ENCODE measurements at places on chromosomes 4 and X.

DNA sequence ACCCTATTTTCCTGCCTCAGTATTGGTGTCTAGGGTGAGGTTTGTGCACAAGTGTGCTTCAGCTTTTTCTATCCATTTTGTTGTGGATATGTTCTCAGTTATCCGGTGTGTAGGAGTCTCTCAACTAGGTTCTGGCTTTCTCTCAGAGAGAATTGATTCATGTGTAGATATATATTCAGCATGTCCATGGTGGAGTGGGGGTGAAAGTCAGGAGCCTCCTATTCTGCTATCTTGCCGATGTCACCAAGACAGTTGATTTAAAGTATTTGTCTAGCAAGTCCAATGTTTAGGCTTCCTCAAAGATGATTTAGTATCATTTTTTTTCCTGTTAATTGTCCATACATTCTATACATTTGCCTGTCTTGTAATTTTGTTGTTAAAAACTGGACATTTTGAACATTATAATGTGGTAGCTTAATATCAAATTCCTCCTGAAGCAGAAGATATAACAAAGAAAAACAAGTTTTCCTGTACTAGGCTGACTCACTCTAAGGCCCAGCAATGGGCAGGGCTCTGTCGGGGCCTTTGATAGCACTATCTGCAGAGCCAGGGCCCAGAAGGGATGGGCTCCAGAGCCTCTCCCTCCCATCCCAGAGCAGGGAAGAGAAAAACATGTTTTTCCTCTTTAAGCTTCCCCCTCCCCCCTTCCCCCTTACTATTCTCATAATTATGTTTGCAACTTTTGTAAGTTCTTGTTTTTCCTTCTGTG, 37.6 kb downstream of the GLUD2 start:
- no peak for DNase-seq

GRCh38 chrX:32153585-32153984, 1057.8 kb downstream of the DMD start:
- DNase-seq = no peak

- DNase-seq = no peak
Measured at GRCh38 chrX:9659571-9660195, 106.0 kb downstream of the GPR143 start.

DNA sequence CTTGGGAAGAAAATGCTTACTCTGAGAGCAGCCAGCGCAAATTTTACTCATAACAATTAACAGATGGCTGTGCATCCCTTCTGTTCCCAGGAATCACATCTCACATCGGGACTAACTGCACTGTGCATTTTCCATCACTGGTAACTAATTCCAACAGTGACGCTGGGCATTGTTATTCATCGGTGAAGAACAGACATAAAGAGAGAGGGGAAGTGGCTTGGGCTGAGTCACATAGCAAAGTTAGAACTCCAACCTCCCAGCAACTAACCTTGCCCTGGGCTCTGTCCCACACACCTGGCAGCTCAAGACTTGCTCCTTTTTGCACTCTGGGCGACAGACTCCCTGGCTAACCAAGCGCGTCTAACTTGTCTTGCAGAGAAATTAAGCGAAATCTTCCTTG, 6.4 kb upstream of the LONRF3 start:
- no peak for DNase-seq

DNA sequence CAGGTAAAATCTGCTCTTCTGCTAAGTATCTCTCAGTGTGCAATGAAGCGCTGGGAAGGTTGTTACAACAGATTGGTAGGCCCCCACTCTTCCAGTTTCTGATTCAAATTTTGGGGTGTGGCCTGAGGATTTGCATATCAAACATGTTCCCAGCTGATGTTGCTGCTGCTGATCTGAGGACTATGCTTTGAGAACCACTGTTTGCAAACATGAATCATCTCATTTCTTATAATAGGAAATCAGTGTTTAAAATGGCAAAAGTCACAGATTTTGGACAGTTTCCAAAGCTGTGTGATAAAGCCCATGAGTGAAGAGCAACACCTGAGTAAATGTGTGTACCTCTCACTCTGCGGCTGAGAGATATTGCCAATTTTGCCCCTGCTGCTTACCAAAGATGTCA, 36.2 kb upstream of the NDNF start:
- no peak for DNase-seq

DNA sequence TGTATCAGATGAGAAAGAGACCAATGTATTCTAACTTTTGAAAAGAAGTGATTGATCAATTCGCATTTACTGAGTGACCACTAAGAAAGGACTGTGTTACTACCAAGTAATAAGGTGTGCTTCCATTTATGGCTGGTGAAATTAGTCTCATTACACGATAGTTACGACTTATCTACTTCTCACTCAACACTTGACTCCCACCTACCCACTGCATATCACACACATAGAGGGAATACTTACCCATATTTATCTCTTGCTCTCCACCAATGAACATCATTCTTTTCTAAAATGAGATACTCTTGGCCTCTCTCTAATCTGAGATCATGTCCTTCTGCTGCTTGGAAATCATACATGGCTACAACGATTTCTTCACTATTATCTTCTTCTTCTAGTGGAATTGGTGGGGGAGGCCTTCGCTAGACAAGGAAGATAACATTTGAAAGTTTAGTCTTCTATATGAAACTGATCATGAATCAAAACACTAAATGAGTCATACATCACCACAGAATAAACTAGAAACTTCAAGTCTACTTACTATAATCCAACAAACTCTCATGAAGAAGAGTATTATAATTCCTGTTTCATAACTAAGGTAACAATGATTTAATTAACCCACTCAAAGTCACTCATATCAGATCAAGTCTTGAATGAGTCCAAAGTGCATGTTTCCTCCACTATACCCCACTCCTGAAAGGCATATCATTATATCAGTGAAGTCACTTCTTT, 33.7 kb upstream of the TXK start:
- DNase-seq = no peak

GRCh38 chr4:61545902-61546480, 345.9 kb downstream of the ADGRL3 start:
- no peak for DNase-seq

- DNase-seq = no peak
Measured at GRCh38 chr4:119498527-119498926, 130.1 kb downstream of the PDE5A start.

GRCh38 chrX:145003443-145003842, 243.9 kb upstream of the SPANXN1 start:
- no peak for DNase-seq

DNA sequence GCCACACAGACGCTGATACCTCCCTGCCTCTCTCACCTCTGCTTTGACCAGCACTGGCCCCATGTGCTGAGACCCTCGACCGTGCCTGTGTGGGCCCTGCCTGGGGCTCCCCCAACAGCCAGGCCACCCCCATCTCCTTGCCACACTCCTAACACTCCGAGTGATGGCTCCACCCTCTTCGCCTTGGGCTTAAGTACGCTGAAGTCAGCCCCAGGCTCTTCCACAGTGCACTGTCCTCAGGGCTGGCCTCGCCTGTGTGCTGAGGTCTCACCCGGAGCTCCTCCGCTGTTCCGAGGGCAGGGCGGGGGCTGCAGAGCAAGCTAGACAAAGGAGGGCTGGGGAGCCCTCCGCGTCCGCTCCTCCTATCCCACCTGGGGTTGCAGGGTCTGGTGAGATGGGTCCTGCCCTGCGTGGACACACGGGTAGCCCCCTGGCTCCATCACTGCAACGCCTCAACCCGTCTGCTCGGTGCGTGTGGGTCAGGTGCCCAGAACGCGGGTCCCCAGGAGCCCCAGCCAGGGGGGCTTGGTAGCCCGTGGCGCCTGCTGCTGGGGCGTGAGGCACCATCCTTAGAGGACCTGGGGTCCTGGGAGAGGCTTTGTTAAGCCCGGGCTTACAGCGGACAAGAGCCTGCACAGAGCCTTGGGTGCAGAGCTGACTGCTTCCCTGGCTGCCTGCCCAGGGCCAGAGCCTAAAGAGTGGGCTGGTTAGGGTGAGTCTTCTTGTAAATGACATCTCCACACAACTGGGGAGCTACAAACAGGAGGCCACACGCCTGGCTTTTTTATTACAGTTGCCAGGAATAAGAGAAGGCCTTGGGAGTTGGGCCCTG, 42.6 kb upstream of the NKX1-1 start:
- no peak for DNase-seq

DNA sequence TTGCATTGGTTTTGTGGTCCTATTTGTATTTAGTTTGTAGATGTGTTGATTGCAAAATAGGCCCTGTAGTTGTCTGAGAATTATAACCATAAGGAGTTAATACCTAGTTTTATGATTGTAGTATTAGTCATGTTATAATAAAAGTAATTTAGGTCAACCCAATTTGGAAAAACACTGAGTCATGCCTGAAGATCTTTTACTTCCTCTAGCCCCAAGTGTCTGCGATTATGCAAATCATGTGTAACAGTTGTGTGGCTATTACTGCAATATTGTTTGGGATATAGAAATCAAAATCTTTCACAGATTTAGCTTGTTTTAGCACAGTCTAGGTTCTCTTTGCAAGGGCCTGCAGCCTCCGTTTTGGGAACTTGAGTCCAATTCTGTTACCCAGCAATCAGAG, 12.6 kb downstream of the SRD5A3 start:
- peak; percentile 43 for DNase-seq

- no peak for DNase-seq
Measured at GRCh38 chr4:187366530-187366929, 629.0 kb upstream of the ZFP42 start.

DNA sequence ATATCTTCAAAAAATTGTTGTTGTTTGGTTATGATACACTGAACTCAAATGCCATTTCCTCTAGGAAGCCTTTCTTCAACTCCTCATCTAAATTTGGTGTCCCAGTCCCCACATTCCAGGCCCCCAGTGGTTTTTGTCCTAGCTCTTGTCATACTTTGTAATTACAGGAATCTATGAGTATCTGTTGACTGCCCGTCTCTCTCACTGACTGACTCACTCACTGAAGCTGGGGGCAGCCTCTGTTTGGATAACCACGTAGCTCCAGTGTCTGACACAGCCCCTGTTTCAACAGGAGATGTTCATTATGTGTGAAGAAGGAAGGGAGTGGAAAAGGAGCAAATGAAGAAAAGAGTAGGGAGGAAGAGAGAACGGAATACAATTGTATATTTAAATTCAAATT, 284.1 kb upstream of the TENM3 start:
- no peak for DNase-seq

GRCh38 chr4:188606635-188607034, 467.4 kb downstream of the TRIML1 start:
- DNase-seq = no peak

DNA sequence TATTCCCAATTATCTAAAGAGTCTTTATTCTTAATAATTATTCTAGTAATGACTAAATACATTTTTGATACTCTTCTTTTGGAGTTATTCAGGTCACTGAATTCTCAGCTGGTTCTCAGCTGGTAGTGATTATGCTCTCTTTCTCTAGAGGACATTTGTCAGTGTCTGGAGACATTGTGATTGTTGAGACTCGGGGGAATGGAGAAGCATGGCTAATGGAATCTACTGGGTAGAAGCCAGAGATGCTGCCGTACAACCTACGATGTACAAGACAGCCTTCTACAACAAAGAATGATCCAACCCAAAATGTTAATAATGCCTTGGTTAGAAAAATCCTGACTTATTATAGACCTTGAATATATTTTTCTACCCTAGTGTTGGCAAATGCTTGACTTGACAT, 149.2 kb upstream of the ANKRD50 start:
- no peak for DNase-seq

DNA sequence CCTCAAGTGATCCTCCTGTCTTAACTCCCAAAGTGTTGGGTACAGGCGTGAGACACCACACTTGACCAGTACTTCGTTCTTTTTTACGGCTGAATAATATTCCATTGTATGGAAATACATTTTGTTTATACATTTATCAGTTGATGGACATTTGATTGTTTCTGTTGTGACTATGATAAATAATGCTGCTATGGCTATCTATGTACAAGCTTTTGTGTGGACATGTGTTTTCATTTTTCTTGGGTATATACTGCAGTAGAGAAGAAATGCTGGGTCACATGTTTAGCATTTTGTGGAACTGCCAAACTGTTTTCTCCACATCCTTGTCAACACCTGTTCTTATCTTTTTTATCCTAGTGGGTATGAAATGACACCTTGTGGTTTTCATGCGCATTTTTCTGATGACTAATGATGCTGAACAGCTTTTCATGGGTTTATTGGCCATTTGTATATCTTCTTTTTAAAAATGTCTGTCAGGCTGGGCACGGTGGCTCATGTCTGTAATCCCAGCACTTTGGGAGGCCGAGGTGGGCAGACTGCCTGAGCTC, 37.3 kb downstream of the SAT1 start:
- DNase-seq = no peak

DNA sequence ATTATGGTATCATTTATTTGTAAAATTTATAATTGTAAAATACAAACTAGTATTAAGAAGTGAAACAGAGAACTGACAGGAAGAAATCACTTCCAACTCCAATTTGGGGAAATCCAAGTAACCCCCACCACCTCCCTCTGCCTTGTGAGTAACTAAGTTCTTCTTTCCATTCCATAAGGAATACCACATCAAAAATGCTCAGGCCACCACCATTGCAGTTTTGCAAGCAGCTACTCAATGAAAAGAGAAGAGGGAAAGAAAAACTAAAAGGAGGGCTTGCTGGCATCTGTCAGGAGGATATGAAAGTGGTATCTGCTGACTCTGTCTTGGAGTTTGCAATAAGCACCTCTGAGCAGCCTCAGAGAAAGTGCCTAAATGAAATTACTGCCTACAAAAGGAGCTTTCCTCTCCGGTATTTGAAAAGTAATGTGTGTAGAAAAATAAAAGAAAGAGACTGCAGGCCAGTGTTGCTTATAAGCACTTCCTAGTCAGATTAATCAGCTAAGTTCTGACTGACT, 228.7 kb downstream of the OPHN1 start:
- no peak for DNase-seq

- no peak for DNase-seq
Measured at GRCh38 chr4:101265816-101266172, 81.5 kb downstream of the PPP3CA start.

DNA sequence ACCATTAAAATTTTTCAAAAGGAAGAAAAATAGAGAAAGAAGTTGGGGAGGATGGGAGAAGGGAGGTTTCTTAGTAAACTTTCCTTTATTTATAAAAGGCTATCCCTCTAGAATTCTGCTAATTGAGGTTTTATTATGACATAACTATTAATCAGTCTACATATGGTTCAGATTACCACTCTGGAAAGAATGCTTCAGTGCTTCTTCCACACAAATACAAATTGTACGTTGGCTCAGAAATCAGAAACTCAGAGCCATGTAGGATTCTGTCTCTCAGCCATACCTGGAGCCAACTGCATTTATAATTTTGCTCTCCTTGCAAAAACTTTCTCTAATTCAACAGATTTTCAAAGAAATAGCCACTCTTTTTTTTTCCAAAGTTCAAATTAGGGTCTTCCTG, 37.1 kb downstream of the SRPX start:
- no peak for DNase-seq

DNA sequence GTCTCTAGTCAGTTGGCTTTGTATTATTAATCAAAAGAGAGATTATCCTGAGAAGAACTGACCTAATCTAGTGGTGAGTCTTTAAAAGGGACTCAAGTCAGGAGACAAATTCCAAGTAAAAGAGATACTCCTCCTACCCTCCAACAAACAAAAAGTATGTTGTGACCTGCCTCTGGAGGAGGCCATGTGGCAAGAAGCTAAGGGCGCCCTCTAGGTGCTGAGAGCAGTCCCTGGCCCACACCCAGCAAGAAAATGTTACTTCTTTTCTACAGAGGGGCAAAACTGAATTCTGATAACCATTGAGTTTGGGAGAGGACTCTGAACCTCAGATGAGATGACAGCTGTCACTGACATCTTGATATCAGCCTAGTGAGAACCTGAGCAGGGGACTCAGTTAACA, 953.6 kb upstream of the AGA start:
- no peak for DNase-seq
